ENCODE measurements at places on chromosomes 3 and 15.

DNA sequence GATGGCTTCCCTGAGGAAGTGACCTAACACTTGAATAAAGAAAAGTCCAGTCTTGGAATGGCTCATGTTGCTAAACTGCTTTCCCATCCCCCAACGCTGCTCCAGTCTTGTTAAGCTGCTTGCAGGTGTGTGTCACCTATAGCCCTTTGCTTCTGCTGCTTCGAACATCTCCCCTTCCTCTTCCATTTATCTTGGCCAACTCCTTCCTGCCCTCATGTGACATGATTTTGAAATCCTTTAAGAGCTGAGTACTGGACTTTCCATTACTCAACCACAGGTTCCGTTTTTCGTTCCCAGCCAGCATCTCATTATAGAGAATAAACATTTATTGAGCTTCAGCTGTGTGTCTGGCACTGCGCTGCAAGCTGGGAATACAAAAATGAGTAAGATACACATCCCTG lies 1.7 kb downstream of the ATG7 start:
- DNase-seq = no peak

GRCh38 chr15:63126726-63127125 lies 5.1 kb downstream of the LACTB start:
- no peak for DNase-seq

- DNase-seq = no peak
These were observed 781 bp upstream of the CYP1A1 start for GRCh38 chr15:74725845-74726773.

GRCh38 chr3:87145553-87145952 lies 81.6 kb upstream of the CHMP2B start:
- DNase-seq = no peak

DNA sequence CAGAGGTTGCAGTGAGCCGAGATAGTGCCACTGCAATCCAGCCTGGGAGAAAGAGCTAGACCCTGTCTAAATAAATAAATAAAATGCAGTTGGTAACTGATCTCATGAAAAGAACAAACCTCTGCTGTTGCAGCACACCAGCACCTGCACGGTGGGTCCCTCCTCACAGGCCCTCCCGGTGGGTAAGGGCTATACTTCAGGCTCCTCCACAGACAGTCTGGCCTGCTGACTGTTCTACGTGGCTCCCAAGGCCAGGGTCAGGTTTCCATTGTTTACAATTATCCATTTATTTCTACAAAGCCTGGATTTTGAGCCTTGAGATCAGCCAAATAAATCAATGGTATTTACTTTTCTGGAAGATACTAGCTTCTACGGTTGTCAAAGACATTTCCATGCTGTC lies 5.1 kb upstream of the APBA2 start:
- DNase-seq = no peak

- DNase-seq = no peak
These were observed 75.7 kb downstream of the KLHL25 start for GRCh38 chr15:85718981-85719380.

DNA sequence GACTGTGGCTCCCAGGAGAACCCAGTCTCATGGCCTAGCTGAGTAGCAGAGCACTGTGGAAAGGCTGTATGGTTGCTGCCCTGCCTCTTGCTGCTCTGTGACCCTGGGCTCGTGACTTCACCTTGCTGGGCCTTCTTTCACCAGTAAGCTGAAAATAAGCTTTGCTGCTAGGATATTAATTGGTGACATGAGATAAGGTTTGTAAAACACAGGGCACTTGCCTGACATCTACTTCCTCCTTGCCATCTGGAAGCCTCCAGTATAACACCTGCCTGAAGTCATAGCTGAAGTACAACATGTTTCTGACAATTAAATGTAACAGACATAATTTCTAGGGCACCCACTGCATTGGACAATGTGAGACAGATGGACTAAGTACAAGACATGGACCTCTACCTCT lies 53.6 kb downstream of the CLEC3B start:
- no peak for DNase-seq

GRCh38 chr3:52087731-52088130 lies 31.4 kb upstream of the DUSP7 start:
- no peak for DNase-seq

GRCh38 chr15:55993804-55994560 lies 570 bp upstream of the NEDD4 start:
- no peak for DNase-seq

DNA sequence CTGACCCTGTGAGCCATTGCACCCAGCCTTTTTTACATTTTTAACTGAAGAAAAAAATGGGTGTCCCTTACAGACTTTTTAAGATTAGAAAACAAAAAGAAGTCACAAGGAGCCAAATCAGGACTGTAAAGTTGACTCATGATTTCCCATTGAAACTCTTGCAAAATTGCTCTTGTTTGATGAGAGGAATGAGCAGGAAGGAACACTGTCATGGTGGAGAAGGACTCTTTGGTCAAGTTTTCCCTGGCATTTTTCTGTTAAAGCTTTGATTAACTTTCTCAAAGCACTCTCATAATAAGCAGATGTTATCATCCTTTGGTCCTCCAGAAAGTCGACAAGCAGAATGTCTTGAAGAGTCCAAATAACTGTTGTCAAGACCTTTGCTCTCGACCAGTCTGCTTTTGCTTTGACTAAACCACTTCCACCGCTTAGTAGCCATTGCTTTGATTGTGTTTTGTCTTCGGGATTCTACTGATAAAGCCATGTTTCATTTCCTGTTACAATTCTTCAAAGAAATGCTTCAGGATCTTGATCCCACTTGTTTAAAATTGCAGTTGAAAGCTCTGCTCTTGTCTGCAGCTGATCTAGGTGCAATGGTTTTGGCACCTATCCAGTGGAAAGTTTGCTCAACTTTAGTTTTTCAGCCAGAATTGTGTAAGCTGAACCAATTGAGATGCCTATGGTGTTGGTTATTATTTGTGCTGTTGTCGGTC lies 369.4 kb downstream of the MAGI1 start:
- no peak for DNase-seq

DNA sequence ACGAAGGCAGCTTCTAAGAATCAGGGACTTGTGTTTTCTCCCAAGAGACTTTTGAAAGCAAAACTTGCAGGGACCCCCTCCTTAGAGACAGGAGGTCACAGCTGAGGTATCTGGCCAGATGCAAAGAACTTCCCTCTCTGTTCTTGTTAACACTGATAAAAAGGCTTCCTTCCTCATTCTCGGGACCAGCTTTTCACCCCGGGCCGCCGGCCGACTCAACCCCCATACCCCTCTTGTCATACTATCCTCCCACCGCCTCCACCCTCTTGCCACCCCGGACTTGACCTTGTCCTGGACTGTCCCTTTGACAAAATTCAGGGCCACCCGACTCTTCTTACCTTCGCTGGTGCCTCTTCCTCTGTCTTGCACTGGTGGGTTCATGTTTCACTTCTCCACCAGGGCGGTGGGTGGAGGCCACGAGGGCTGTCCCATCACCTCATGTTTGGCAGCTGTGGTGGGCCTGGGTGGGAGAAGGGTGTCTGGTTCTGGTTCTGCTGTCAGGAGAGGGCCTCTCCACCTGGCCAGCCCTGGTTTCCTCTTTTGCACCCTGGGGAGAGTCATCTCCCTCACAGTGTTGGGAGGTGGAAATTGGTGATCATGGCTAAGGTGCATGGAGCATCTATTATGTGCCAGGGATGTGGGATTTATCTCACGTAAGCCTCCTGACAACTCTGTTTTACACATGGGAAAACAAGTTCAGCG lies 32.5 kb downstream of the BHLHE40 start:
- DNase-seq = no peak

DNA sequence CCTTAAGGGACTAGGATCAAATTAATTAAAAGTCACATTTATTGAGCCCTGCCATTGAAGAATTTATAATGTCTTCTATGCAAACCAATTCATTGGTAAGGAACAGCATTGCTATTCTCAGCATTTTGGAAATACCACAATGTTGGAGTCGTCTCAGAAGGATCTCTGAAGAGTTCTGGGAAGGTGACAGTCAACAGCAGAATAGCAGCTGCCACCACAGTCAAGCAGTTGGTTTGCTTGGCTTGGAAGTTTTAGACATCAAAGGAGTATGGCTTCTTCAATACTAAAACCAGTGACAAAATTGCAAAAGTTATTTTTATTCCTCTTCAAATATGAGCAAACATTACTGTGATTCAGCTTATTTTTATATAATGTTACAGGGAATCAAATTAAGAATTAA lies 167.9 kb downstream of the CNTN4 start:
- no peak for DNase-seq

- no peak for DNase-seq
These were observed 8.1 kb downstream of the PXYLP1 start for GRCh38 chr3:141239511-141240281.

- no peak for DNase-seq
These were observed 106.8 kb downstream of the GABRG3 start for GRCh38 chr15:27077790-27078189.

DNA sequence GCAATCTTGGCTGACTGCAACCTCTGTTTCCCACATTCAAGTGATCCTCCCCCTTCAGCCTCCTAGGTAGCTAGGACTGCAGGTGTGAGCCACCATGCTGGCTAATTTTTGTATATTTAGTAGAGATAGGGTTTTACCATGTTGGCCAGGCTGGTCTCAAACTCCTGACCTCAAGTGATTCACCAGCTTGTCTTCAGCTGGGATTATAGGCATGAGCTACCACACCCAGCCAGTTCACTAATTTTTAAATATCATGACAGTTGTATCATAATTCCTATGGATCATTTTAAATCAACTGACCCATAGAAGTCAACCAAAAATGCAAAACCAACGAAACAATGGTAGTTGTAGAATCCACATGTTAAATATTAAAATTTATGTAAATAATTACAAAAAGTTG lies 35.1 kb downstream of the RAF1 start:
- no peak for DNase-seq

DNA sequence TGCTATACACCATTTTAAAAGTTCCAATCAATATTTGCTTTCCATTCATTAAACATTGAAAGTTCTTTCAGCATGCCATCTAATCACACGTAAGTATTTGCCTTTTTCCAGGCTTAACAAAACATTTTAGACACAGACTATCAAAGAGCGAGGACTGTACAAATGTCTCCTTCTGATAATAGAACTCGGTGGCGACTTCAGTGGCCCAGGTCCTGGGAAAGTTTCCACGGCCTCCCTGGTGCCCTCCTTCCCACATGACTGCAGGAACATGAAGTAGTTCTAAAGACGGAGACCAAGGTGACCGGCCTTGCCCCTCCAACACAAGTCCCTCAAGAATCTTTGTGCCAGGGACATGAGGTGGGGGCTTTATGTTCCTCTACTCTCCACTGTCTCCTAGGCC lies 174.6 kb upstream of the KBTBD8 start:
- no peak for DNase-seq

DNA sequence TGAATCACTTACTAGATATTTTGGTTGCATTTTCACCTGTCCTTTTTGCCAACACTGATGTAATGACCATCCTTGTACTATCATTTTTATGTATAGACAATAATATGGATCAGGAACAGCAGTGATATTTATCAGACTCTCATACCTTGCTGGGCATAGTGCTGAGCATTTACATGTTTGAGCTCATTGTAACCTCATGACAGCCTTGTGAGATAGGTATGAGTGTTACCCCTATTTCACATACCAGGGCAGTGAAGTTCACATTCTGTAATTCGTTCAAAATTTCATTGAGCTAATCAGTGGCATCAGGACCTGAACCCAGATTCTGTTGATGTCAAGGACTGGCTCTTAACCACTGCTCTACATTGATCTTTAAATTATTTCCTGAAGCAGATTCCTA lies 221.5 kb upstream of the TBL1XR1 start:
- DNase-seq = no peak

DNA sequence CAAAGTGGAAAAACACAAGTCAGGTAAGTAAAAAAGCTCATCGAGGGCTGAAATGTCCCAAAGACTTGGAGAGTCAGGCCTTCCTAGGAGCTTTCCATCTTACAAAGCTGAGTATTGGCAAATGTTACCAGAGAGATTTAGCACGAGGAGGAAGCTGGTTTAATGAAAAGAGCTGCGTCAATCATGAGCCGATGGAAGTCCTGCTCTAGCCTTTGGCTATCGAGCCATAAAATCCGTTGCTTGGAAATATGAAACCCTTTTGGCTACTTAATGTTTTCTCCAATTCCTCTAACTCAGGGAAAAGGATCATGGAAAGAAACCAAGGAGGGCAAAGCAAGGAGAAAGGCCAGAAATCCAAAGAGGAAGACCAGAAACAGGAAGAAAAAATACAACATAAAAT lies 1074.6 kb downstream of the FHIT start:
- DNase-seq = no peak

- no peak for DNase-seq
These were observed 3.5 kb downstream of the GORASP1 start for GRCh38 chr3:39103791-39104552.

All from cortex of kidney (tissue), 1 donor.